ENCODE measurements at places on chromosomes 4 and X.
A peak's percentile ranks its signal among the peaks of the same experiment; 100 is the strongest.

- no peak for DNase-seq
Observed at GRCh38 chrX:38484607-38485498, 76.5 kb upstream of the TSPAN7 start.

DNA sequence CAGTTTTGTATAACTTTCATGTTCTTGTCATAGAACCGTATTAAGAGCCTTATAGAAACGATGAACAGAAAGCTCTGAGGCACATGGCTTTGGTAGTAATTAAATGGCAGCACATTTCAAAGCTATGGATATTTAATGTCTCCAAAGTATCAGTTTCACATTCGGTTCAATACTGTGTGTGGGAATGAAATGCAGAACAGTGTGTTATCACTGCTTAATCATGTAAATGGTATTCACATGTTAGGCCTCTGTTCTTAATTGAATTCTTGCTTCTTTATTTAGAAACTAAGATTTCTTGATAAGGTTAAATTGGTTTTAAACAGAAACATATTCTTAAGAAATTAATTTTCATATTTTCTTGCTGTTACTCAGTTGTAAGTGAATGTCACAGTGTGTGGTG, 701.0 kb upstream of the PITX2 start:
- no peak for DNase-seq

DNA sequence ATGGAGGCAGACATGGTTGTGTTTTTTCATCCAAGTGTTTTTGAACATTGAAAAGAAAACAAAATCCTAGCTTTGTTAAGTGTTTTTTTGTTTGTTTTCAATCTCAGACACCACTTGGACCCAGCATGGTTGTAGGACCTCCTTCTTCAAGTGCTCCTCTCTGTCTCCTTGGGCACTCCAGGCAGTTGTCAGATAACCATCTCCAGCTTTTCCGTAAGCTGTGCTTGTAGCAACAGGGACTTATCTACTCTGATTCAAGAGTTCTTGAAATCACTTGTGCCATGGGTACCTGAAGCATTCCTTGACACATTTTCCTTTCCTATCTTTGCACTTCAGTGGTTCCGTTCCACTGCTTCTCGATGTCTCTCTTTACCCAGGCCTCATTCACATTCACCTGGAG, 334.9 kb upstream of the DDX53 start:
- no peak for DNase-seq

DNA sequence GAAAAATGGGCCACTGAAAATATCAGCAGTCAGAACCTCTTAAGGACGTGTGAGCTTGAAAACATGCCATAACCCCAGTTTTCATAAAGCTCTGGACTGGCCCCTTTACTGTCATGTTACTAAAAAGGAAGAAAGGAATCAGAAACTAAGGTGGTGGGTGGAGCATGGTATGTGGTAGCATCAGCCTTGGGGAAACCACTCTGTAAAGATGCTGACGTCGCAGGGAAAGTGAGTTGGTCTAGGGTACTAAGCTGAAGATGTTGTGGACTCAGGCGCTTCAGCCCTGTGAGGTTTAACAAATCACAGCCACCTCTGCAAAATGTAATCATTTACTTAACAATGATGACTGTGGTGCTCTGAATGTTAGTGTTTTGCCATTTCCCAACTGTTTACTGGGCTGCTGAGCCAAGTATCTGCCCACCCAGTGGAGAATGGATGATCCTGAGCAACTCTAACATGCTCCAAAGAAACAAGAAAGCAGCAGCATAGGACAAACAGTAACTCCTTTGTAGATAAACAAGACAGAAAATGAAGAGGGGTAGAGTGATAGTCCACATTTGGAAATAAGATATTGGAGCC, 33.4 kb downstream of the C4orf54 start:
- no peak for DNase-seq

- no peak for DNase-seq
Observed at GRCh38 chrX:22345884-22346283, 73.2 kb downstream of the CBLL2 start.

- DNase-seq = no peak
Observed at GRCh38 chr4:85482010-85482738, 7.2 kb downstream of the ARHGAP24 start.

- no peak for DNase-seq
Observed at GRCh38 chr4:128603081-128603480, 206.4 kb upstream of the JADE1 start.

DNA sequence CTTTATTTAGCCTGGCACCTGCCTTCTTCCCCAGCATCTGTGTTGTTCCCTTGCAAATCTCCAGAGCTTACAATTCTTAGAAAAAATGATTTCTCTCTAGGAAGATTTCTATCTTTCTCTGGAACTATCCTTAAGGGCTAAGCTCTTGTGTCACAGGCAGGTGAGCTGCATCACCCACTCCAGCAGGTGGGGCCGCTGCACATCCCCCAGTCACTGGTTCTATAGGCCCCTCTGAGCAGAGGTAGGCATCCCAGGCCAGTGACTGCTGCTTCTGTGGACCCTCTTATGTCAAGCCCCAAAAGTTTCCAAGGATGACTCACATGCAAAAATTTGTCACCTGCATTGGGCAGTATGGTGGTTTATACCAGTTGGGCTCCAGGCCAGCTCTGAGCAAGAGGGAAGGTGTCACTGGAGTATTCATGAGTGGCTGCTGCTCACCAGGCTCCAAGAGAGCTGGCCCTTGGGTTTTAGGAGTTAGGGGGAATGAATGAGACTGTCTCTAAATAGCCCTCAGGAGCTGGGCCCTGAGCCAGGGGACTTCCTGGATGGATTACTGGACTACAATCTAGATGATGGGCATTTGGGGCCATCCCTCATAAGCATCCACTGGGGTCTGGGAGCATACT, 208.1 kb upstream of the EOLA2 start:
- DNase-seq = no peak

GRCh38 chrX:72158773-72159172, 22.8 kb upstream of the PIN4 start:
- no peak for DNase-seq

DNA sequence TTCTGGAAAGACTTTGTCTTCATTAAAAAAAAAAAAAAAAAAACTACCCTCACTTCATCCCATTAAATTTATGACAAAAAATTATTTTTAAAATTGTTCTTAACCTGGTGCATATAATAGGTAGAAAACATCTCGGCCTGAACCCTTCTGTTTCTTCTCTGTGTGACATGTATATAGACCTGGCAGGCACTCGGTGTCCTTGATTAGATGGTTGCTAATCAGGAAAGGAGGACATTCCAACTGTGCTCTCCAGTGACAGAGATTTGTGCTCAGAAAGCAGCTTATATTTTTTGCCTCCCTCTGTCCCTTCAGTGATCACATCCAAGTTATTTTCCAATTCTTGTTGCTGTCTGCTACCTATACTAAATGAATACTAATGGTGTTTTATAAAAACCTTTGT, 355.6 kb downstream of the CBLL2 start:
- no peak for DNase-seq

DNA sequence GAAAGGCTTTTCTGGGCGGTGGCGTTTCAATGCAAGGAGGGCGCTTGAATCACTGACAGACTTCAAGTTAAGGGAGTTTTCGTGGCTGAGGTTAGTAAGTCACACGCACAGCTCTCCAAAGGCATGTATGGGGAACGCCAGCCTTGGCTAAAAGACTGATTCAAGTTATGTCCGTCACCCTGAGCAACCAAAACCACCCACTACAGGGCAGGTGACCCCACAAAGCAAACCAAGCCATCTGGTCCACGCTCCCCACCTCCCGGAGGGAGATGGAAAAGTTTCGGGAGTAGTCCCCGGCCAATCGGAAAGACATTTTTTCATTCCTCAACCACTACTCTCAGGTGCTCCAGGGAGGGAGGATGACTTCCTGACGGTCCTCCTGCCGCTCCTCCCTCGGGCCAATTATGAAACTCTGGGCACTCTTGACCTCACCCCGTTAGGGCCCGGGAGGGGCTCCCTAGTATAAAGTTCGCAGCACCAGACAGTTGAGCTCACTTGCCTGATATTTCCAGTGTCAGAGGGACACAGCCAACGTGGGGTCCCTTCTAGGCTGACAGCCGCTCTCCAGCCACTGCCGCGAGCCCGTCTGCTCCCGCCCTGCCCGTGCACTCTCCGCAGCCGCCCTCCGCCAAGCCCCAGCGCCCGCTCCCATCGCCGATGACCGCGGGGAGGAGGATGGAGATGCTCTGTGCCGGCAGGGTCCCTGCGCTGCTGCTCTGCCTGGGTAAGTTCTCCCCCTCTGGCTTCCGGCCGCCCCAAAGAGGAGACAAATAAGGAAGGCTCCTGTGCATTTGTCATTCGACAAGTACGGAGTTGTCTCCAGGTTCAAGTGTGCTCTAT, at the start of gene EREG:
Gene EREG (plus strand): TSS at position 494 of the 840 bp plus-strand sequence. CDS start 164 bp downstream, at position 658.
- DNase-seq = peak; percentile 55

DNA sequence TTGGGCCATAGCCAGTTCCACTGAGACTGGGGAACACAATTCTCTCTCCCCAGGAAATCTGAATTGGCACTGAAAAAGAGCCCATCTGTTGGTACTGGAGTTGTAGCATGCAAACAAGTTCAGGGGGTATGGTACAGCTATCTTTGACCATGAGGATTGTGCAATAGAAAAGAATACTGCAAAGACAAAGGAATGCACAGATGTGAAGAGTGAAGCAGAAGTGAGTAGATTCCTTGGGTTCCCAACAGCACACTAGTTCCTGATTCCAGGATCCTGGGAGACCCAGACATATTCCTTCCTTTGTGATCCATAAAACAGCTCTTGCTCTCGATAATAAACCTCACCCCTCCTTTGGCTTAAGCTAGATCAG, 43.3 kb upstream of the CTAG2 start:
- DNase-seq = no peak

GRCh38 chr4:33184657-33185290, 2464.6 kb downstream of the PCDH7 start:
- no peak for DNase-seq

- no peak for DNase-seq
Observed at GRCh38 chr4:185244763-185245162, 35.4 kb downstream of the SNX25 start.

DNA sequence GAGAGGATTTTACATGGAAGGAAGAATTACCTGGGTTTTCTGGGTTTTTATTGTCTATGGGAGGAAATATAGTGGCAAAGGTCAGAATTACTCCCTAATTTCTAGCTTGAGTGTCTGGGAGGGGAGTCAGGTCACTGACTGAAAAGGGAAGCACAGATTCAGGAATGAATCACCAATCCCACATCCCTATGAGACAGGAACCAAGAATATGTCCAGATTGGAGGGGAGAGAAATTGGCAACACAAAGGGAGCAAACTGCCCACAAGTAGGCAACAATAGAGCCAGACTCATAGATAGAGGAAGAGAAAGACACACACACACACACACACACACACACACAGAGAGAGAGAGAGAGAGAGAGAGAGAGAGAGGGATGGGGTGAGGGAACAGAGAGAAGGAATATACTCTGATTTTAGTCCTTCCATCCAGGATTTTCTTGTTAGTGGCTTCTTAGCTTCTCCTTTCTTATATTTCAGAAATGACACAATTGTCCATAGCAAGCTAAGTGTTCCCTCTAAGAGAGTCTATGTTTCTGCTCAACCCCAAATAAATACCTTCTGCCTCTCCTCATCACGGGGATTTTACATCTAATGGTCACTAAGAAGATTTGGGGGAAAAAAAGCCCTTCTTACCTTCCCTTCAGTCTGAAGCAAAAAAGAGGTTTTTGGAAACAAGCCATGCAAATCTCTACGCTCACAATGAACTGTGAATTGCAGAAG, 12.0 kb downstream of the P2RY10 start:
- no peak for DNase-seq

GRCh38 chr4:10925996-10926395, 241.4 kb upstream of the CLNK start:
- DNase-seq = no peak

DNA sequence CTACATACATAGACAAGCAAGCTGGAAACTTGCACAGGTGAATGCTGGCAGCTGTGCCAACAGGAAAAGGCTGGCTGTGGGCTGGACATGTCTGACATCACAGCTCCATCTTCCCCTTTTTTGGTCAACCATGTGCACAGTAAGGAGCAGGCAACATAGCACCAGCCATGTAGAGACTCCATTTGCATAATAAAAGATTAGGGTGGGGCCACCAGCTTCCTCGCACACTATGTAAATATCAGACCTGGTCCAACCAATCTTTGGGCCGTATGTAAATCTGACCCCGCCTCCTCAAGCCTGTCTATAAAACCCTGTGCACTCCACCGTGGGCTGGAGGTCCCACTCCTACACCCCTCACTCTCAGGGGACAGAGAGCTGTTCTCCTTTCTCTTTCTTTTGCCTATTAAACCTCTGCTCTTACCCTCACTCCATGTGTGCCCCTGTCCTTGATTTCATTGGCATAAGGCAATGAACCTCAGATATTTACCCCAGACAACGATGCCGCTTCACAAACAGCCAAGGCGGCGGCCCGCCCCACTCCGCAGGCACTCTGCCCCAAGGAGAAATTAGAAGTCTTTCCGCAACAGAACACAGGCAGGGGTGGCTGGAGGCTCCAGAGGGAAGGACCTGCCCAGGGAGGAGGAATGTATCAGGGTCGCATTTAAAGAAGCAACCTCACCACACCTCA, 862.2 kb downstream of the TRIML1 start:
- DNase-seq = no peak

GRCh38 chr4:67941074-67941473, 22.2 kb downstream of the TMPRSS11A start:
- no peak for DNase-seq

DNA sequence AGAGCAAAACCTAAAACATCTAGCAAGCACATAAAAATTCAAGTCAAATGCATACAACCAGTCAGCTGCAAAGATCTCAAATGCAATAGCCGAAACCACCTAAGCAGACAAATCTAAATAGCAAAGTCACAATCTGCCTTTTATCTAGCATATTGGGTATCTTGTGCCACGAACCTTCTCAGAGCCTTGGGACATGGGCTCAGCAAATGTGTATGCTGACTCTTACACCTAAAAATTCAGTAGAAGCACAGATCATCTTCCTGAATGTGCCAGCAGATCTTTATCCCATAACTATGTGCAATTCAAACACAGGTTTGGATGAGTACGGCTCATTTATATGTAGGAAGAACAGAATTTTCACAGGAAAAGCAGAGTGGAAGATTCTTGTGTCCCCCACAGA, 492.1 kb downstream of the INPP4B start:
- DNase-seq = no peak

GRCh38 chr4:56123051-56123450, 174.3 kb downstream of the CEP135 start:
- DNase-seq = no peak

DNA sequence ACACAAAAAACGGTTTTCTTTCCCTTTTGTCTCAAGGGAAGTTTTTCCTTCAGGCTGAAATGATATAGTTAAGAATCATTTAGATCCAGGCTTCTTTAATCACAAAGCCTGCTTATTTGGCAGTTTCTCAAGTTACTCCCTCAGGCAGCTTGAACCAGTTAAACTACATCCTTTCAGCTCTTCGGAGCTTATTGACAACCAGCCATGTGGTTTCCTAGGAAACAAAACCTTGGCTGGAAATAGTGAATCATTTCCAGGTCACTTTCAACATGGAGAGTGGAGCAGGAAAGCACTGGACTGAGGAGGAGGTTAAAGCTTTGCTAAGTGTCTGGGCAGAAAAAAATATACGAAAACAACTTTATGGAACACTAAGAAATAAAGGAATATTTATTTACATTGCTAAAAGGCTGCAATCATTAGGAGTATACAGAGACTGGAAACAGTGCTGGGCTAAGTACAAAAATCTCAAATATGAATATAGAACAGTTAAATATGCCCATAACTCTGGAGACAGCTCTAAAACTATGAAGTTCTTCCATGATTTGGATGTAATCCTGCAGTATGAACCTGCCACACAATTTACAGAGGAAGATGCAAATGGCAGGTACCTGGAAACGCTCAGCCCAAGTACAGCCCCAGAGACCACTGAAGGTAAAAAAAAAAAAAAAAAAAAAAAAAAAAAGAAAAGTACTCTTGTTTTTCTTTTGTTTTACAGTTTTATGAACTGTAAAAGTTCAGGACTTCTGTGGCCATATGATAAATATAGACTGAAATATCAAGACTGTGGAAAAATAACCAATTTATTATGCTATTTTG, 23.2 kb upstream of the AASDH start:
- DNase-seq = no peak

Data from kidney (tissue), 22 donors.